ENCODE measurements at places on chromosomes 5 and 9.

- peak; percentile 89 for DNase-seq
These were observed 29.9 kb downstream of the CPEB4 start for GRCh38 chr5:173917788-173918786.

- DNase-seq = peak; percentile 90
These were observed 46.9 kb downstream of the AHRR start for GRCh38 chr5:368183-369084.

DNA sequence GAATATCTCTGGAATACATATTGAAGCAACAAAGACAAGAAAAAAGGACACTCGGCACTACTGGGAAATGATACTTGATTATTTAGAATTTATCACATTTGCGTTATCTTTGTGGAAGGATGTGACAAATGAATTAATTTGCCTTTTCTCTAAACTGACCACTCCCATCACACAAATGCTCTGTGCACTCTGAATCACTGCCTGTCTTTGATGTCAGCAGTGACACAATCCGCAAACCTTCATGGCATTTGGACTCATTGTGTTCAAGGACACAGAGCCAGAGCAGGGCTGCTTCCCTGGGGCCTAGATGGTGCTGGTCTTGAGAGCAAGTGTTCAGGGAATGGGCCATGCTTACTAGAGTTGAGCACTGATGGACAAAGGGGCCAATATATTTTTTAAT lies 4.9 kb upstream of the KIF4B start:
- DNase-seq = no peak

DNA sequence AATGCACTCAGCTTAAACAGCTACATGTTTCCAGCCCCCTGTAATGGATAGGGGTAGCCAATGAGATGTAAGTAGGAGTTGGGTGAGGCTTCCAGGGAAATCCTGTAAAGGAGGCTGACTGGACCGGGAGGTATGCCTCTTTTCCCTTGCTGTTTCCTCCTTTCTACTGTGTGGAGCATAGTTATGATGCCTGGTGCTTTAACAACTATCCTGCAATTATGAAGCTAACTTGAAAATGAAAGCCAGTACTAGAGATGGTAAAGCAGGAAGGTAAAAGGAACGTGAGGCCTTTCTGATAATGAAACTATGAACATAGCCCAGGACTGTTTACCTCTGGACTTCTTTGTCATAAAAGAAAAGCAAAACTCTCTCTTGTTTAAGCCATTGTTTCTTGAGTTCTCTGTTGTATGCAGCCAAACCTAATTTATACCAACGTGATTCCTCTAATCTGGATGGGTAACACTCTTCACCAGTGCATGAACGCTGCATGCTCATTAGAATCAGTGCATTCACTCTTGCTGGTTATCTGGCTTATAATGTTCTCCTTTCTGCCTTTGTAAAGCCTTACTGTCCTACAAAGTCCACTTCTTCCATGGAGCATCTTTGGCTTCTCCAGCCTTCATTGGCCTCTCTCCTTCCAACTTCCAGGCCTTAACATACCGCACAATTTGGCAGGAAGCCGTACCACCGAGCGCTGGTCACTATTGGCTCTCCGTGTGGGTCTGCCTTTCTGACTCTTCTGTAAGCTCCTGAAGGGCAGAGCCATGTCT lies 8.3 kb upstream of the ARHGEF28 start:
- peak; percentile 16 for DNase-seq

- no peak for DNase-seq
These were observed 66.8 kb upstream of the CXCL14 start for GRCh38 chr5:135645336-135646180.

DNA sequence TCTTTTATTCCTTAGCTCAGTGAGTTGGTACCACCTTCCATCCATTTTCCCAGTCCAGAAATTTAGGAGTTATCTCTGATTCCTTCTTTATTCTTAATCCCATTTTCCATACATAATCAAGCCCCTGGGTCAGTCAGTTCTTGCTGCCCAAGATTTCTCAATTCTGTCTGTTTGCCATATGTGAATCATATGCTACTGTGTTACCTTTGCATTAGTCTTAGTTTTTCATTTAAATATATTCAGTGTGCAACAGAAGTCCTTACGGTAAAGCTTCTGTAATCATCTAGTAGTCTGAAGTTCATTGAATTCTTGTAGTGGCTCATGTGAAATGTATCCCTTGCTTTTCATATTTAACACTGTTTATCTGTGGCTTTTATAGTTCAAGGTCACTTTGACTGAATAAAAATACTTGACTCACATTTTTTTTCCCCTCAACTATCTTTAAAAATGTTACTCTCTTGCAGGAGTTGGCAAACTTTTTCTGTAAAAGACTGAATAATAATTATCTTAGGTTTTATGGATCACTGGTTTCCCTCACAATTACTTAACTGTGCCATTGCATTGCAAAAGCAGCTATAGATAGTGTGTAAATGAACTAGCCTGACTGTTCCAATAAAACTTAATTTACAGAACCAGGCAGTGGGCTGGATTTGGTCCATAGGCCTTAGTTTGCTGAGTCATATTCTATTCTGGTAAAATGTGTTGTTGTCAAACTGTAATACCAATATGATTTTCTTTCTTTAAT lies 6.9 kb downstream of the KIAA1958 start:
- peak; percentile 76 for DNase-seq

GRCh38 chr5:57779383-57780223 lies 297.0 kb upstream of the ACTBL2 start:
- peak; percentile 74 for DNase-seq

GRCh38 chr9:89793124-89793495 lies 188.3 kb downstream of the GADD45G start:
- DNase-seq = no peak

GRCh38 chr9:131011274-131012022 lies 2.5 kb downstream of the LAMC3 start:
- no peak for DNase-seq

DNA sequence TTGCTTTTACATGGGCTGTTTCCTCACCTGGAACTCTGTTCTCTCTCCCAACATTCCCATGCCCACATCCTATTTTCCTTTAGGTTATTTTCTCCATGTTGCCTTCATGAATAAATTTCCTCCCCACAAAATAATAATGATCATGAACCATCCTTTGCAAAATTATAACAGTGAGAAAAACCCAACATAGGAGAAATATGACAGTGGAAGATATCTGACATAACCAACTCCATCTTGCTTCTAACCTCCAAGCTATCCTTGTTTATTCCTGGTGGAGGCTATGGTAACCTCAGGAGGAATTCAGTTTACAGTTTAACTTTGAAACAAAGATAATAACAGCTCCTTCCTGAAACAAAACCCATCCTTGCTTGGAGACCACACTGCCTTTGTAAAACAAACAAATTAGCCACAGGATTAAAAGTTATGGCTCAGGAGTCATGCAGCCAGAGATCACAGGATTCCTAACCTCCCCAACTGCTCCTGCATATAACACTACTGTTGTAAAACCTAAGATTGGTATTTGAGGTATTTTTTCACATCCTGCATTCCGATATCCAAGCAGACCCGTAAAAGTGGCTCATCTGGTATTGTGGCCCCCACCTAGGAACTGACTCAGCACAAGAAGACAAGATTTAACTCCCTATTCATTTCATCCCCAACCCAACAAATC lies 212.4 kb downstream of the TRIM32 start:
- peak; percentile 2 for DNase-seq

GRCh38 chr5:116739571-116739970 lies 164.9 kb upstream of the SEMA6A start:
- DNase-seq = no peak

DNA sequence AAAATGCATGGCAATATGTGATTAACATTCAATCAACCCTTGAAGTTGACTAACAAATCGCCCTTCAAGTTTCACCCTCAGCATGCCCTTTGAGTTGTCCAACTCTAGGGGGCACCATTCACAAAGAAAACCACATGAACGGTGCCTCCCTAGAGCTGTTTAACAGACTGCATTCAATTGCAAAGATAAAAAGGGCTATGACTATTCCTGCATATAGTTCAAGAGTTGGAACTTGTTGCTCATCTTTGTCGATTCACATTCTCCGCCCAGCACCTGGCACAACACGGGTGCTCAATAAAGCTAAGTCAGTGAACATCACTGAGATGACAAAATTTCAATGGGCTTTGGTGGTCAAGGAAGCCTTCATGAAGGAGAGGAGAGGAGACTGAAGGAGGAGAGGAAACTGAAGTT lies 69.6 kb upstream of the SLC30A5 start:
- DNase-seq = peak; percentile 28

- no peak for DNase-seq
These were observed 121.8 kb upstream of the LMX1B start for GRCh38 chr9:126491949-126492348.

DNA sequence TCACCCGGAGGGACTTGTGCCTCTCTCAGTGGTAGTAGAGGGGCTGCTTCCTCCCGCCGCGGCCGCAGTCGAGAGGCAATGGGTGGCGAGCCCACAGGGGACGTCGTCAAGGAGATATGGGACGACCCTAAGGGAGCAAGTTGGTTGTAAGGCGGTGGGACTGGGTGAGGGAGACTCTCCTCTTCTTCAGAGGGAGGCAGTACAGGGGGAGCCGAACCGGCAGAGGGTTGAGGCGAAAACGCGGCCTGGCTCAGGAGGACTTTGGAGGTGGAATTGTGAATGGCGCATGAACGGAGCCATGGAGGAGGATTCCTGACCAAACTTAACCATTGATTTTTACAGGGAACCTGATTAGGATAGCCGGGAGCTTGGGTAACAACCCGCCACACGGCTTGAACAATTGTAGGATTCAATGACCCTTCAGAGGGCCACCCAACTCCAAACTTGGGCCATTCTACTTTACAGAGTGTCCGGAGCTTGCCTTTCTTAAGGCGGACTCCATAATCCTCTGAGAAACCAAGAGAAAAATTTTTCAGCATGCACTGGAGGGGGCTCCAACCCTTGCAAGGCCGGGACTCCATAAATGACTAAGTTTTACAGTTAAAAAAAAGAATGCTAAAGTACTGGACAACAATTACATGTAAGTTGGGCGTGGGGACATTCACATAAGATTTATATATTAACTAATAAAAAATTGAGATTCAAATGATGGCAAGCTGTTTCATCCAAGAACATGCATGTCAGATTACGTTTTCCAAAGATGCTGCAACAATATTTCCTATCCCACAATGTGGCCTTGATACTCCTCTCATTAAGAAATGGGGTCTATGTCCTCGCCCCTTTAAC lies 19.4 kb upstream of the RHOBTB3 start:
- DNase-seq = no peak

- DNase-seq = no peak
These were observed 687.0 kb upstream of the FTMT start for GRCh38 chr5:121164632-121165031.

- no peak for DNase-seq
These were observed 777.0 kb upstream of the WWC1 start for GRCh38 chr5:167514461-167514860.

DNA sequence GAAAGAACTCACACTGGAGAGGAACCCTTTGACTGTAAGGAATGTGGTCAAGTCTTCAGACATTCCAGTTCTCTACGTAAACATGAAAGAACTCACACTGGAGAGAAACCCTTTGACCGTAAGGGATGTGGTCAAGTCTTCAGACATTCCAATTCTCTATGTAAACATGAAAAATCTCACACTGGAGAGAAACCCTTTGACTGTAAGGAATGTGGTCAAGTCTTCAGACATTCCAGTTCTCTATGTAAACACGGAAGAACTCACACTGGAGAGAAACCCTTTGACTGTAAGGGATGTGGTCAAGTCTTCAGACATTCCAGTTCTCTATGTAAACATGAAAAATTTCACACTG lies 32.6 kb downstream of the MAPK9 start:
- DNase-seq = no peak

DNA sequence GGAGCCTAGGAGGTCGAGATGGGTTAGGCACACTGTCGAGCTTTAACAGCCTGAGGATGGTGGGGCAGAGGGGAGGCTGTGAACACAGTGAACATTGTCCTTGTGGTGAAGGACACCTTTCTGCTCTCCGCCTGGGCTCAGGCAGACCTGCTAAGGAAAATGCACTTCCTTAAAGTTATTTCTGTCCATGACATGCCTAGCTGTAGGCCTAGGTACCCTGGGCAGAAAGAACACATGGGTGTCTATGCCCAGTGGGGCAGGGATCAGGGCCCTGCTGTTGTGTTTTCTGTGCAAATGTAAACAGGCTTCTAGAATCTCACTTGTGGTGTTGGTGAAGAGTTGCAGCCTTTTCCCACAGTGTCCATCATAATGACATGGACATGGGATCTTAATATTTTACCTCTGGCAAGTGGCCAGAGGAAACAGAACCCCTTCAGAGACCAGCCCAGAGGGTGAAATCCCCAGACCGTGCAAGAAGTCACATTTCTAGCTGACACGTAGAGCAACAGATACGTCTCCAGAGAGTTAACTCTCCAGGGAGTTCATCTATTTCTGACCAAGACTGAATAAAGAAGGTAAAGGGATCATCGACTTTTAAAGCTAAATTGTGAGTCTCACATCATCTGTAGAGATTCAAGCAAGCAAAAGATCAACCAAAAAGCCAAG lies 79.2 kb downstream of the C9orf152 start:
- no peak for DNase-seq

DNA sequence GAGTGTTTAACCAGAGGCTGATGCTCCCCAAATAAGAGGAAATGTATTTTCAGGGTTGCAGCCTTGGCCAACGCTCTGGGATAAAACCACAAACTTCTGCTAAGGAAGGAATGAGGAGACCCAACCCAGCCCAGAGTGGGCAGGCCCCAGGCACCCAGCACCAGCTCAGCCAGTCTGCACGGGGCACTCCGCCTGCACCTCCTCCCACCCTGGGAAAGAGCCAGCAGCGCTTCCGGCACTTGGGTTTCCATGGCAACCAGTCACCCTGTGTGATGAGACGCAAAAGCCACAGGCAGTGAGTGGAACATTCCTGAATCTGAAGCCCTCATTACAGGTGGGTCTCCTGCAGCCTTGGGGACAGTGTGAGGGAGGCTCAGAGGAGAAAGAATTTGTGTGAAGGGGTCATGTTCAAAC lies 85.2 kb upstream of the ZBTB43 start:
- DNase-seq = peak; percentile 33

GRCh38 chr5:56172241-56172640 lies 60.9 kb downstream of the ANKRD55 start:
- DNase-seq = peak; percentile 84

DNA sequence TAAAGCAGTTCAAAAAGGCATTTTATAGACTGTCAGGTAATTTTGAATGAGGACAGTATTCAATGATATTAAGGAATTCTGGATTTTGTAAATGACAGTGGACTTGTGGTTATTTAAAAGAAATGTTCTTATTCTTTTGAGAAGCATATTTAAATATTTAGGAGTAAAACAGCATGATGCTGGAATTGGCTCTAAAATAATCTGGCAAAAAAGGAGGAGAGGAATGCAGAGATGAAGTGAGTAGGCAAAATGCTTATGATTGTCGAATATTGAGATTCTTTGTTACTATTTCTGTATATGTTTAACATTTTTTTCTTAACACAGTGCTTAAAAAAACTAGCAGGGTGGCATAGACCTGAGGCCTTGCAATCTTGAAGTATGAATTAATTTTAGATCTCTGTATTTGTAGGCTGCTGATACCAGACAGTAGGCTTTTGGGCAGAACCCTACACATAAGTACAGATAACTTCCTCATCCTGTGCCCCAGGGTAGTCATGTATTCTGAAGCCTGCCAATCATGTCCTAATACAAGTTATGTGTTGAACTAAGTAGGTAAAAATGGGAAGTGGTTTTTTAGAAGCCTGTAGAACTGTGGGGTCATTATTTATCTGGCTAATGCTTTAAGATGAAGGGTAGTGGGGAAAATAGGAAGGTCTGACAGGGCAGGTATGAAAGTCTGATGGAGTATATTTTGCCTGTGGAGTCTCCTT lies 9.4 kb downstream of the CD180 start:
- DNase-seq = no peak
